Natural killer cell (primary cell): ENCODE measurements at places on chromosomes 11 and 22. TPM values are rescaled to one million over a fixed set of nuclear protein-coding genes. Genes with fewer than 3 reads are reported as not detected.

GRCh38 chr11:70468256-70469195, 70.2 kb downstream of the CTTN start:
- DNase-seq, result no peak

GRCh38 chr22:34997633-34998299, 68.2 kb upstream of the ISX start:
- DNase-seq, result no peak

- DNase-seq, result no peak
Observed at GRCh38 chr22:50417411-50418210, 57.2 kb downstream of the SBF1 start.

GRCh38 chr11:77046060-77046501, 11.9 kb downstream of the B3GNT6 start:
- DNase-seq, result peak; percentile 78

DNA sequence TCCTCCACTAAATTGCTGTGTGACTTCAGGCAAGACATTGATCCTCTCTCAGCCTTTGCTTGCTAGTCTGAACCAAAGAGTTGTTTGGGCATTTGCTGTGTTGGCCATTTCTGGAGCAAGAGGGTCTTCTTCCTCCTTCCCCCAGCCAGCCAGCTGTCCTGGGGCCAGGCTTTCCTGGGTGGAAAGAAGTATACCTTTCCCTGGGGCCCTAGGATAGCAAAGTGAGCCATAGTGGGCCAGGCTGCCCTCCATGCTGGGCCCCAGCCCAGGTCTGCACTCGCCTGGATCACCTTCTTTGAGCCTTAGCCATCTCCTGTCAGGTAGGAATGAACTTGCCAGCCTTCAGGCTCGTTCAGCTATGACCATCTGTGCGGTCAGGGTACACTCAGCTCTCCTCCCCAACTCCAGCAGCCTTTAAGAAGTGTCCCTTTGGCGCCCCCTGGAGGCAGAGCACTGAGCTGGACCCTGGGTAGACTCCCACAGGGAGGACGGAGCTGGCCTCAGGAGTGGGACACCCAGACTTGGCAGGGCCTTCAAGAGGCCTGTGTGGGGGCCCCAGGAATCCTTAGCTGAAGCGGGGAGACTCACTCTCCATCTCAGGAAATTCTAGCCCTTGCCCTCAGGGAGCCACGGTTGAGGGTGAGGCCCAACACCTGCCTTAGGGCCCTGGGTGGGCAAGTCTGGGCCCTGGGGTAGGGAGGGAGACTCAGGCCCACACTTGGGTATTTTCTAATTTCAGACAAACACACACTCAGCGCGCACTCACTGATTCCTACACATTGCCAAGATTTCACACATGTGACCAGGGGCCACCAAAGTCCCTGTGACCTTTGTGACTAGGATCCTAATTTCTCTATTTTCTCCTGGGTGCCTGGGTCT, 35.6 kb upstream of the TPBGL start:
- DNase-seq, result peak; percentile 77

Gene OVOL1
- total RNA-seq, result 0.12 TPM

Gene CCND1
- total RNA-seq, result 1.4 TPM

Gene IFITM2
- 1,421 TPM for total RNA-seq

DNA sequence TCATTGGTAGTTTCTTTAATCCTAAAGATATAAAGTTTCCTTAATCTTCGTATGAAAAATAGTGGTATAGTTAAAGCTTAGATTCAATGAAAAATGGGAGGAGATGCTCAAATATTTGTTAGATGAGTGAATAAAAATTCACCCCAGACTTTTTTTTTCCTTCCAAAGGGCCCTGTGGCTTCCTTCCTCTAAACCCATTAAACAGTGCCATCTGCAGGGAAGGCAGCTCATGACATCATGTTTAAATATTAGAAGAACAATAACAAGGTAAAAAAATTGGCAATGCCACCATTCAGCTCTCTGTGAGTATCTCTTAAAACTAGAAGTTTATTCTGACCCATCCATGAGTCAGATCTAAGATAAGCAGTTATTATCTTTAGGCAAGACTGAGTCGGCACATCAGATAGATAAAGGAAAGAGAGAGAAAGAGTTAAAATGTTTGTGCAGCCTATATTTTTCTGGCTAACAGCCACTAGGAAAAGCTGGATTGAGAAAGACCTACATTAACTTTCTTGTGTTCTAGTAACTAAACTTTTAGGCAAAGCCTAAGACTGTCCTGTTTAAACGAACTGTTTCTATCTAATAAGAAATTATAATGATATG, 19.1 kb upstream of the OOSP1 start:
- DNase-seq, result no peak

- DNase-seq, result no peak
Observed at GRCh38 chr22:39361496-39361895, 11.7 kb downstream of the SYNGR1 start.

- no peak for DNase-seq
Observed at GRCh38 chr11:27313157-27313821, 49.7 kb downstream of the CCDC34 start.

DNA sequence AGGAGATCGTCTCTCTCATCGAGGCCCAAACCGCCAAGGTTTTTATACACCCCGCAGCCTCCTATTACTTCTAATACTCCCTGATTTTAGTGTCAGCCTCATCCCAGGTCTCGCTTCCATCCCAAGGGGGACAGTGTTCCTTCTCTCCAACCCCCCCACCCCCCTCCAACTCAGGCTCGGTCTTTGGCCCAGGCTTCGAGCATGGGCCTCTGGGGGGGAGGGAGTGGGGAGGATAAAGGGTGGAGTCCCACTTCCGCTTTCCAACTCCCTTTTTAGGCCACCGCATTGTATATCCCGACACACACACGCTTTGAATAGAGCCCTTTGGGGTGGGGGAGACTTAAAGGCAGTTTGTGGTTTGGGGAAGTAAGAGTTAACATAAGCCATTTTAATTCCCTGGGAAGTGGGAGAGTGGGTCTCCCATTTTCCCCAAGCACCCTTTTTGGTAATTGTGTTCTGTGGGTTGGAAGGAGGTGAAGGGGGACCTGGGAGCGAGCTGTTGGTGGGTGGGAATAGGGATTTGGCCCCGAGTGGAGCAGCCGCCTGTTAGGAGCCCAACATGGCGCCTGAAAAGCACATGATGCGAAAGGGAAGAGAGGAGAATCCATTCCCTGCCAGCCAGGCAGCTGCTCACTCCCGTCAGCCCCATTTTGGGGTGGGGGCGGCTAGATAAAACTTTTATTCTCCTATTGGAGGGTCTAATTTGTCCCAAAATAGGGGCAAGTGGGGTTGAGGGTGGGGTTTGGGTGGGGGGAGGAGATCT, 844 bp downstream of the PCF11 start:
- peak; percentile 54 for DNase-seq

DNA sequence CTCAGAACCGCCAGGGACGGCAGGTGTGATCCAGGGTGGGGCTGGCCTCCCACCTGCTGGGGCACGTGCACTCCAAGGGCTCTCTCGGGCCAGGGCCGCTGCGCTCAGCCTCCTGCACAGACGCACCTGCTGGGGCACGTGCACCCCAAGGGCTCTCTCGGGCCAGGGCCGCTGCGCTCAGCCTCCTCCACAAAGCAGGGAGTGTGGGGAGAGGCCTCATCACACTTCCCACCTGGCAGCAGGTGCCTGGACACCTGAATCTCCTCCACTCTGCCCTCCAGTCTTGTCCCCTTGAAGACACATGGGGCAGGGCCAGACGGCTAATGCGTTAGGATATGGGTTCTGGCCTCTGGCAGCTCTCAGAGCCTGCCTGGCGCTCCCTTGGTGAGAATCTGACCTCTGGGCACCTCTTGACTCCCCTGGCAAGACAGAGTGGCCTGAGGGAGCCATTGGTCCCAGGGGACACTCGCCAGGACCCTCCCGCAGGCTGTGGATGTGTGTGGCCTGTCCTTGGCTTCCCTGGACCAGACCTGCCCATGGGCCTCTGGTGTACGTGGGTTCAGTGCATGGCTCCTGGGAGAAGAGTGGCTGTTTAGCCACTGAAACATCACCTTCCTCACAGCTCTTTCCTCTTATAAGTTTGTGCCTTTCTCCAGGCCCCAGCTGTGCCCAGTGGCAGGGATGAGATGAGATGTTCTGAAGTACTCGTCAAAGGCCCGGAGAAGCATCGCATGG, 73.5 kb downstream of the BRD1 start:
- DNase-seq, result no peak

Gene B3GAT1
- total RNA-seq, result 65.1 TPM

DNA sequence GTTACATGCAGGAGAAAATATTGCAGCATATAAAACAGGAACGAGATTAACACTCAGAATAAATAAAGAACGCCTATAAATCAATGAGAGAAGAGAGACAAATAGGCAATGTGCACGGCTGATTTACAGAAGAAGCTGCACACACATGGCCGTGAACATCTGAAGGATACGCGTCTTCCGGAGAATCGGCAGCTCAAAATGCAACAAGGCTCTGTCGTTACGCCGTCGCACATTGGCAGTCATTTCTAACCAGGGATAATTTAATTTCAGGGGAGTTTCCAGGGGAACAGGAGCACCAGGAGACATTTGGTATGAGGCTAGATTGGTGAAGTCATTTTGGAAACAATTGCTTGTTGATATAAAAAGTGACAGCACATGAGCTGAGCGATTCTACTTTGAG, 745.2 kb downstream of the BRD1 start:
- no peak for DNase-seq

Gene DNAJB7
- total RNA-seq, result not detected

GRCh38 chr11:66685276-66686099, 7.8 kb upstream of the RBM4B start:
- DNase-seq, result no peak

- DNase-seq, result no peak
Observed at GRCh38 chr11:134615041-134615615, 203.1 kb upstream of the B3GAT1 start.

DNA sequence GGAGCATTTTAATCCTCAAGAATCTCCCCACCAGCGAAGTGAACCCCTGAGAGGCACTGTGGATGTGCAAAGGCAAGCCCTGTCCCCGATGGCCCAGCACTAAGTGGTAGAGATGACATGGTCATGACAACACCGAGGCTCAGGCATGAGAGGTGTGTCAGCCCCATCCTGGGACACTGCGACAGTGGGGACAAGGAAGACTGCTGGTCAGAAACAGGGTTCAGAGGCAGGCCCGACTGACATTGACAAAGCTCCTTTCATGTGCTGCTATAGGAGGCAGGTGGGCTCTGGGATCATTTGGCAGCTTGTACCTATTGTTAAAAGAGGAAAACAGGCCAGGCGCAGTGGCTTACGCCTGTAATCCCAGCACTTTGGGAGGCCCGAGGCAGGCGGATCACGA, 54.3 kb upstream of the MYEOV start:
- DNase-seq, result no peak

DNA sequence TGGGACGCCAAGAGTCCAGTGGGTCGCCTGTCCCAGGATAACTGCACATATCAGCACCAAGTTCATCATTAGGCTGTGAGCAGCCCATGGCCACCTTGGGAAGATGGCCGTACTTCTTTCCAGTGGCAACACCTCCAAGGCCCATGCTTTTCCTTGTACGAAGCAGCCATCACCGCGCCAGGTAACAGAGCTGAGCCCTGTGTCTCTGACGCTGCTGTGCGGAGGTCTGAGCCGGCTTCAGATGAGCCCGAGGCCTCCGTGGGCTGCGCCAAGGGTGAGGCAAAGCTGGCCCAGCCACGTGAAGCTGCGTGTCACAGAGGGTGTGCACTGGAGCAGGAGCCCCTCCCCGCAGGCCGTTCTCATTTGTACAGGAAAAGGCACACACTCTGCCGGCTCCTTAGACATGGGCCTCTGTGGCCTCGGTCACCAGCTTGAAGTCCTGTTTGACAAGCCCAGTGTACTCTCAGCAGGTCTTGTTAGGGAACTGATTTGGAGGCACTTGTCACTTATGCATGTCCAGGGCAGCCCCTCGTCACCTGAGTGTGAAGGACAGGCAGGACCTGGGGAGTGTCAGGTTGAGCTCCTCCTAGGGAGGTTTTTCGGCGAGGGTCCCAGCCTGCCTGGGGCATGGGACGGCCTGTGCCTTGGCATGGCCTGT, 401.5 kb downstream of the TBC1D22A start:
- no peak for DNase-seq

DNA sequence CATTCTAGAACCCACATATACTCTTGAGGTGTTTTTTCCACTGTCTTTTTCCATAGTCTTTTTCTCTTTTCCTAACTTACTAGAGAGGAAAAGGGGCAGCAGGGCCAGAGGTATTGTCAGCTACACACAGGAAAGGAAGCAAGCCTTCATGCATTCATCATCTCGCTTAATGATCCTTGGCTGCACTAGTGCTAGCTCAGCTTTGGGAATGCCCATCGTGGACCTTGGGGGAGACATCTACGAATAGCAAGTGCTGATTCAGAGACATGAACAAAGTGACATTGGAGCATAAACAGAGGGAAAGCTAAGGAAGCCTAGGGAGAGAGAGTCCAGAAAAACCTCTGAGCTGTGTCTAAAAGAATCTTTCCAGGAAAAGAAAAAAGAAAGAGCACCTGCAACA, 466.3 kb upstream of the ARHGAP42 start:
- no peak for DNase-seq

DNA sequence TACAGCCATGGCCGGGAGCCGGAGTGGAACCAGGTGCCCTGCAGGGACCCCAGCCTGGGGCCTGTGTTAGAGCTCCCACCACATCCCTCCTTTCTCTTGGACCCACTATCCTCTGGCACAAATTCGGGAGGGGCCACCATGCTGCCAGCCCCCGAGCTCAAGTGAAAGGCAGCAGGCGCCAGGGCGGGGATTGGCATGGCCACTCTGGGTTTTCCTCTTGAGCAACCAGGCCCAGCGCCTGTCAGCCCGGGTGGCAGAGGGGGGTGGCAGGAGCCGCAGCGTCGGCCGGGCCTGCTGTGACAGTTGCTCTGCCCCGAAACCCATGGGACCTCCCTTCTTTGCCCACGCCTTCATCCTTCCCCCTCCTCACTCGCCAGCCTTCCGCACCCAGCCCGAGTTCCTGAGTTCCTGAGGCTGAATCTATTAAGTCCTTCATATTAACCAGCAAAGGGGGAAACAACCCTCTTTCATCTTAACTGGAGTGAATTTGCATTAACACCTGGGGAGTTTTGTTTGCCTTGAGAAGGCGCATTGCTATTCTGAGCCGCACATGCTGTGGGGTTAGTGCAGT, 16.8 kb upstream of the CABP7 start:
- DNase-seq, result no peak

Gene PKP3
- total RNA-seq, result 0.29 TPM

- DNase-seq, result no peak
Observed at GRCh38 chr22:50586416-50586815, 3.8 kb upstream of the CHKB start.

Gene RANBP1
- 61.0 TPM for total RNA-seq

Gene HIPK3
- 92.9 TPM for total RNA-seq

DNA sequence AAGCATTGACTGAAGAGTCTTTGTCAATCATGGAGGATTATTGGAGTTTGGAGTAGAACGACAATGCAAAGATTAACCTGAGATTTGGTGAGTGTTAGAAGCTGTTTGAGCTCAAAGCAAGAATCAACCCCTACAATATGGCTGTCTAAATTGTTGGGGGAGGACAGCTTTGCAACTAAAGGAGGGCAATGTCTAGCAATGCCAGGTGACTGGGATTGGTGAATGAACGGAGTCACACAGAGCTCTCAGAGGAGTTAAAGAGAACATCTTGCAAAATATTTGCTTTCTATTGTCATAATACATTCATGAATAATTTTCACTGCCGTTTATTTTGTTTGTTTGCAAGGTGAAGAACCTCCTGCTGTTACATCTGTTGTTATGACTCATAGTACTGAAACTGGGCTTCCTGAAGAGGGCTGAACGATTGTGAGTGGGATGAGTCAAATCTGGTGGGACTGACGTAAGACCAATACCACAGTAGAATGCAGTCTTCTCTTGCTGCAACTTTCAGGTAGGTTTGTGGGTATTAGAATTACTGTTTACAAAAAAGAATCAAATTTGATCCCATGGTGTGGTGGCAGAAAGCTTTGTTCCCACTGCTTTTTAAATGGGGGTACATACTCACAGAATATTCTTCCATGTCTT, 281.9 kb downstream of the CADM1 start:
- DNase-seq, result peak; percentile 73
